ENCODE measurements at places on chromosomes 11 and 22. TPM values are rescaled to one million over a fixed set of nuclear protein-coding genes. Genes with fewer than 3 reads are reported as not detected.
A peak's percentile ranks its signal among the peaks of the same experiment; 100 is the strongest.

DNA sequence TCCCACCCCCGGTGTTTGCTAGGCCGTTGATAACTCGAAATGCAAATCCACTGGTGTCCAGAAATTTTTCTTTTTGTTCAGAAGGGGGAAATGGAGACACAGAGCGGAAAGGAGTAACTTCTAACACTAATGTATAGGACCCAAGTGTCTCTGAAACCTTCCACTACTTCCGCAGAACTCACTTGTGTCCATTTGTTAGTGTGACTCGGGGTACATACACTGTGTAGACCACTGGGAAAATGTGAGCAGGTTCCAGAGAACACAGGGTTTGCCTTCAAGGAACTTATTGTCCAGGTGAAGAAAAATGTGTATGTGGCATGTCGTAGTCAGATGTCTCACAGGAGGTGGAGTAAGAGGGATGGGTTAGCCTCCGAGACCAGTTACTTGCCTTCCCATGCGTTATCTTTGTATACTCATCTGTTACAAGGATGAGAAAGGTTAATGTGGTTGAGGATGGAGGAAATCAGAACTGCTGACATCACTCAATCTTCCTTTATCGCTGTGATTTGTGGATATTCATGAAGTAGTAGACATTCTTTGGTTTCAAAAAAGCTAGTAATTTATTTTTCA is 857 bp downstream of the ARCN1 start:
- peak; percentile 40 for DNase-seq

DNA sequence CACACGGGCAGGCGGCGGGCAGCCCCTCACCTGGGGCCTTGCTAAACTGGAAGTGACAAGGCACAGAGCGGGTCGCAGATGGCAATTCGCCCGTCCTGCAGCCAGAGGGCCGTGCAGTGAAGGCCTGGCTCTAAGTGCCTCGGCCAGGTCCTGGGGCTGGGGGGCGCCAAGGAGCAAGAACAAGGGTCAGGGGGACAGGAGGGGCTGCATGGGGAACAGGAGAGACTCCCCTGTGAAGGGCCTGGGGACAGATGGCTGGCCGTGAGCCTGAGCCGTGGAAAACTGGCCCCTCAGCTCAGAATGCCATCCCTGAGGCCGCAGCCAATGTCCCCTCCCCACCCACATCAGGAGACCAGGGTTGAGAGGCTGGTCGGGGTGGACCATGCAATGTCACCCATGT is 60.0 kb downstream of the RTL6 start:
- no peak for DNase-seq

- DNase-seq, result no peak
Observed at GRCh38 chr11:68128682-68129327, 7.6 kb upstream of the CHKA start.

The INPP5J gene
- total RNA-seq, result 2.1 TPM

DNA sequence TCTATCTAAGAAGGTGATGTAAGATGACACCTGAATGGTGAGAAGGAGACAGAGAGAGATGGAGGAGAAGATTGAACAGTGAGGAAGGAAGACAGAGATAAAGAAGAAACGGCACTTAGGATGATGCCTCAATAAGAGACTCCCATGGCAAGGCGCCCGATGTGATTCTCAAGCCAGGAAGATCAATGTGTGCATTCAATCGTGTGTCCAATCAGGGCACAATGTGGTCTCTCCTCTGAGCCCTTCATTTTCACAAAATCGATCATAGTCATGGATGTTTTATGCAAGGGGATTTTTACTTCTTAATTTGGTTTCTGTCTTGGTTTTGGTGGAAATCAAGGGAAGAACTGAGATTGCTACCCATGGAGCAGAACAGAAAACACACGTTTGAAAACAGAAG is 19.9 kb upstream of the TMPRSS13 start:
- no peak for DNase-seq

DNA sequence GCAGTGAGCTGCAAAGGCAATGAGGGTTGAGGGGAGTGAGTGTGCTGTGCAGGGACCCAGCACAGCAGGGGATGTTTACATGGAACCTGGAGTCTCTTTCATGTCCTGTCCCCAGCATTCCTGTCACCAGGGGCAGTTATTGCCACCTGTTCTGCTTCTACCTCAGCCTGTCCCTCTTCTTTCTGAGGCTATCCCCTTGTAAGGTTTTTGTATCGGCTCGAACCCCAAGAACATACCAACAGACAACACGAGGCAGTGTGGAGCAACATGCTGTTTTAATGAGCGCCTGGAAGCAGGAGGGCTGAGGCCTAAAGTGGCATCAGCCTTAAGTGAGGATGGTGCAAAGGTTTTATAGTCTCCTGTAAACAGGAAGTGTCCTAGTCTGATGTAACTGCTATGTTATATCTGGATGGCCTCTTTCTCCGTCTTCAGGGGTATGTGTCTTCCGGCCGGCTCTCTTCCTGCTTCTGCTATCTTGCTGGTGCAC is 3.9 kb downstream of the SCGB2A2 start:
- no peak for DNase-seq

DNA sequence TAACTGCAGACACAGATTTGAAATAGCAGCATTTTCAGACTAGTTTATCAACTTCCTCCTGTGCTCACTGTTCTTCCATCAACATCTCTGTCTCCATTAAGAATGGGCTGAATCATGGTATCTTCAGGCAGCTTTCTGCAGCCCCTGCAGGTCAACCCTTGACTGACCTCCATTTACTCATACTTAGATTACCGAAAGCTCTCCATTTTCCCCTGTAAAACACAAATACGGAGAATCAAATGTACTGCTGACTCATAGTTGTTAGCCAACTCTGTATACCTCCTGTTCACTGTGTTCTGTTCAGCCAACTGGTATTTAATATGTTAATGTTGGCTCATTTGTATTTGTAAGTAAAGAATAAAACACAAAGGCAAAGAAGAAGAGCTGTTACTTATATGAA is 364.0 kb downstream of the CASP12 start:
- DNase-seq, result peak; percentile 69

The GGTLC3 gene
- not detected for total RNA-seq

The MMP11 gene
- 2.4 TPM for total RNA-seq

The IRAG1 gene
- 0.29 TPM for total RNA-seq

- DNase-seq, result peak; percentile 90
Observed at GRCh38 chr22:37501610-37502341, 15.6 kb upstream of the MFNG start.

GRCh38 chr11:107858217-107859070 is at the start of gene SLC35F2:
Gene SLC35F2 (minus strand): TSS chr11:107858787. CDS start chr11:107858767, 20 bp downstream.
- DNase-seq, result peak; percentile 96

DNA sequence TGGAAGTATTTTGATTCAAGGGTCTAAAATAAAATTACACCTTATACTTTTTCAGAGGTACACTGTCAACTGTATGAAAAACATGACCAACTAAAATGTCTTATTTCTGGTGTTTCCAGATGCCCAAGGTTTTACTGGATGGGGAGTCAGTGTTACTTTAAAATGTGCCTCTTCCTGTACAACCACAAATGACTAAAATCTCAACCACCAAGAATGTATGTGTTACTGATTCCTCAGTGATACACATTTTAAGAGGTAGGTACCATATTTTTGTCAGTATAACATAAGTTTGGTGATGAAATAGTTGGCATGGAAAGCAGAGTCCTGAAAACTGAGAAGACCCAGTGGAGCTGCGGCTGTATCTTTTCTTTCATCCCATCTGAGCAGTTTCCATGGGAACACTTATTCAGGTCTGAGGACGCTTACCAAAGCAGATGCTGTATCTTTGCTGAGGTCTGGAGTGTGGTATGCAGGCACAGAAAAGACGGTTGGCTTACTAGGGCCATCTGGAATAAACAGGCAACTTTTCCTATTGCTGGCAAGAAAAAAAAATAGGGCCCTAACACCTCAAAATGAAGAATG is 21.2 kb upstream of the TP53AIP1 start:
- no peak for DNase-seq

The IL17RA gene
- 5.9 TPM for total RNA-seq

DNA sequence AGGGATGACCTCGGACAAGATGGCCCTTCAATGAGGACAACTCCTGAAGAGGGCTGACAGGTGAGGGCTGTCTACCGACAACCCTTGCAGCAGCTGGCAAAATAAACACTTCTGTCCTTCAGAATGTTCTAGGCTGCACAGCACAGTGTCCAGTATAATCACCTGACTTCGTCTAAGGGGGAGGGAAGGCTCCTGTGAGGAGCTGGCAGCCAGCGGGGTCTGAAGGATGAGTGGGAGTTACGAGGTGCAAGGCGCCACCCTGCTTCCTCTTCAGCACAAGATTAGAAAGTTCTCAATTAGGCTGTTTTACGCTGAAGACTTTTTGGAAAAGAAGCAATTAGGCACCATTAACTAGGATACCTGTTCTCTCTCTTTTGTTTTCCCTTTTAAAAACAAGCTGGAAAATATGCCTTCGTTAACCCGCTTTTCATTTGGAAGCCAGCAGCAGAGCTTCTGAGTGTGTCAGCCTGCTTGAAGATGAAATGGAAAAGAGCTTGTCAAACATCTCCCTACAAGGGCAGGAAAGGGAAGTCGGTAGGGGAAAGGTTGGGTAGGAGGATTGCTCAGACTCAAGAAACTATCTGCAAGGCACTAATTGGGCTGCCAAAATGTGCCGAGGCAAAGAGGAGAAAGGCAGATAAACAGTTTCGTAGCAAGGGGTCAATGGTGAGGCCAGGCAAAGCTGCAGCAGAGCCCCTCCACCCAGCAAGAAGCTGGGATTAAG is 592.2 kb upstream of the CADM1 start:
- no peak for DNase-seq

- no peak for DNase-seq
Observed at GRCh38 chr11:43905813-43906241, 25.2 kb downstream of the ALKBH3 start.

Measured in PC-3 (cell line).